ENCODE measurements at places on chromosomes 2 and 18.

DNA sequence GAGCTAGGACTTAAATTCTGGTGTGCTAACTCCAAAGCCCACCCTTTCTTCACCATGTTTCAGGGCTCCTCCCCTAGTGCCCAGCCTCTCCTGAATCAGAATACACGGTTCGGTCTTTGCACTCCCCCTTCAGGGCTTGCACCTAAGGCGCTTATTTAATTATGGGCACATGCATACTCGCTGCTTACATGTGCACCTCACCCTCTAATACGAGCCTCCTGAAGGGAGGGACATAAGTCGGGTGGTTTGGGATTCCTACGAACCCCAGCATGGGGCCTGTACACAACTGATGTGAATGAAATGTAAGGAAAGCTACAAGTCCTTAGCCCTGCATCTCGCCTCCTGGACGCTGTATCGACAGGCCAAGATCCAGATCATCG is 435 bp downstream of the IFT172 start:
- DNase-seq = no peak

- DNase-seq = no peak
Observed at GRCh38 chr2:24434541-24434940, 56.5 kb upstream of the NCOA1 start.

GRCh38 chr2:71876542-71877451 is 270.9 kb downstream of the CYP26B1 start:
- DNase-seq = no peak

GRCh38 chr2:111054791-111055691 is 65.7 kb upstream of the BCL2L11 start:
- DNase-seq = no peak

DNA sequence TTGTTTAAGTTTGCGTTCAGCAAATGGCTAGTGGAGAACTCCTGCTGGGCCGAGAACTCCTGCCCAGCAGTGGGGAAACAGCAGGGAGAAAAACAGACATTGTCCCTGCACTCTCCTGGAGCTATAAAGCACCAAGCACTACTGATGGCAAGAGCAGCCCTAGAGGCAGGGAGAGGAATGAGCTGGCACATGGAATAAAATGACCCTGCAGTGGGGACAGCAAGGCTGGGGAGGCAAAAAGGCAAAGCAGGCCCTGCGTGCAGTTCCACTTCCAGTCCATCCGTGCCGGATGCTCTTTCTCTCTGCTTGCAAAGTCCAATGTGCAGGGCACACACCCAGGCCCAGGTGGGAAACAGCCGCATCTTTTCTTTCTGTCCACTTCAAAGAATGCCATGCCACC is 415.5 kb downstream of the LRATD1 start:
- no peak for DNase-seq

GRCh38 chr2:122249673-122250072 is 494.2 kb downstream of the TSN start:
- DNase-seq = no peak

DNA sequence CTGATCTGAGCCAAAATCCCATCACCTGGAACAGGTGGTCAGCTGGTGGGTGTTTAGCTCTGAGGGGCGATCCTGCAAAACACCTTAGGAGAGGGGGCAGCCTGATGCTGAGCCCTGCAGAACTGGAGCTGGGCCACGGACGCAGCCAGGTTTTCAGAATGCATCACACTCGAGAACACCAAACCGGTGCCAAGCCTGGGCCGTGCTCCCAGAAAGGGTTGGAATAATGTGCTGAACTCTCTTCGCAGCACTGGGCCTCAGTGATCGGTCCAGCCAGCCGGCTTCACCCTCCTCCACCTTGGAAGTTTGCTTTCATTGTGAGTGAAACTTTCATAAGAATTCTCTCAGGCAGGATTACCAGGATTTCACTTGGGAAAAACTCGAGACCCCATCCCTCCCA is 56.5 kb upstream of the TTC39C start:
- no peak for DNase-seq

GRCh38 chr2:48228345-48228684 is 301.6 kb upstream of the STON1 start:
- DNase-seq = no peak
